ENCODE measurements at places on chromosomes 3 and 15. TPM values are rescaled to one million over a fixed set of nuclear protein-coding genes. Genes with fewer than 3 reads are reported as not detected.

C3orf62 gene
- total RNA-seq = 7.1 TPM

EMC7 gene
- total RNA-seq = 78.7 TPM

FURIN gene
- 550 TPM for total RNA-seq

TTLL3 gene
- 59.0 TPM for total RNA-seq

FSIP1 gene
- total RNA-seq = 0.58 TPM

CLDN1 gene
- not detected for total RNA-seq

SAXO2 gene
- total RNA-seq = not detected

LSAMP gene
- not detected for total RNA-seq

SPATA12 gene
- not detected for total RNA-seq

WNT7A gene
- not detected for total RNA-seq

CCR5 gene
- 80.2 TPM for total RNA-seq

MUC4 gene
- 0.08 TPM for total RNA-seq

CDC25A gene
- 19.6 TPM for total RNA-seq

GRCh38 chr3:28758115-28758514 is 409.5 kb upstream of the AZI2 start:
- DNase-seq = no peak

- H3K4me3 ChIP-seq = no peak overlapping the region
- H3K27ac ChIP-seq = no peak overlapping the region
- H3K36me3 ChIP-seq = peaks cover 91% of the 10 kb centered on the region
- H3K4me1 ChIP-seq = peaks cover 3% of the 10 kb centered on the region
These were observed 44.9 kb downstream of the CHD2 start for GRCh38 chr15:92944946-92945521.

DNA sequence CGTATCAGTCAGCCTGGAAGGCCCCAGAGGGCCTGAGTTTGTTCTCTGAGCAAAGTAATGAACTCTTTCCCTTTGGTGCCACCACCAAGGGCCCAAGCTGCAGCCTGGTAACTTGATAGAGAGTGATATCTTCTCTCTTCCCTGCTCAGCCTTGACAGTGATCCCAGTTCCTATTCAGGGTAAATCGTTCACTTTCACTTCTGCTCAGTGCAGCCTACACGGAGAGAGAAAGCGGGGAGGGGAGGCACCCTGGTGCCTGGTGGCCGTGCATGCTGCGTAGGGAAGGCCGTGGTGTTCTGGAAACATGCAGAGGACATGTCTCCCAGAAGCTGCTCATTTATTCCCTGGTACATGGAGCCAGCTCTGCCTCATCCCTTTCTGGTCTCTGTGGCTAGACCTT is 54.9 kb downstream of the KIF9 start:
- no peaks in the 10 kb centered on the region for H3K27me3 ChIP-seq
- no peaks in the 10 kb centered on the region for H3K36me3 ChIP-seq
- H3K4me1 ChIP-seq = peaks cover 7% of the 10 kb centered on the region
- DNase-seq = no peak
- H3K4me3 ChIP-seq = no peak overlapping the region

GRCh38 chr15:28098766-28099554 is at the start of gene OCA2:
Gene OCA2, minus strand, starts transcription at chr15:28099315. Its CDS starts 17,441 bp downstream, at chr15:28081874.
- DNase-seq = peak; percentile 45
- H3K27ac ChIP-seq = no peak within 1 kb of the TSS
- H3K4me1 ChIP-seq = peaks cover 39% of the 10 kb centered on the region
- H3K4me3 ChIP-seq = no peak within 1 kb of the TSS

- no peak overlapping the region for H3K27ac ChIP-seq
- no peaks in the 10 kb centered on the region for H3K27me3 ChIP-seq
- H3K4me3 ChIP-seq = no peak overlapping the region
- peaks cover 20% of the 10 kb centered on the region for H3K4me1 ChIP-seq
- no peak for DNase-seq
- H3K36me3 ChIP-seq = peaks cover 7% of the 10 kb centered on the region
These were observed 20.8 kb downstream of the ATP13A3 start for GRCh38 chr3:194465920-194466570.

DNA sequence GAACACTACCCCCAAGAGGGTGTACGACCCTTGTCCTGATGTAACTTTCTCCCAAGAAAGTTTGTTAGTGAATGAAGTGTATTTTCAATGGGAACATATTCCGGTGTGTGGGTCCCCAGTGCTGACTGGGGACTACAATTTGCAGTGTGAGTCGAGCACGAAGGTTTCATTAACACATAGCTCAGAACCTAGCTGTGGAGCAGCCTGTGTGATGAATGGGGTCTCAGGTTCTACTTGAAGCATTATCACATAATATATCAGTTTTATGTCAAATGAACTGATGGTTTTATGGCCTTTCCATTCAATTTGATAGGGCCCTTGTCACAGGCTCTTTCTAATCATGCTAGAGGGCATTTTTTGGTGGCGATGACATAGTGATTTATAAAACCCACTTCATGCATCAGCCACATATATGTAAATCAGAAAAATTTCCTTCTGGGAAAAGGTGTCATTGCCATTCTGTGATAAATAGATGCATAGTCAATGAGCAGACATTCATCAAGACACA is 44.1 kb downstream of the RETNLB start:
- H3K4me3 ChIP-seq = no peak overlapping the region
- peaks cover 6% of the 10 kb centered on the region for H3K27me3 ChIP-seq
- DNase-seq = no peak
- no peaks in the 10 kb centered on the region for H3K36me3 ChIP-seq
- H3K27ac ChIP-seq = no peak overlapping the region

- DNase-seq = no peak
- H3K4me1 ChIP-seq = peaks cover 37% of the 10 kb centered on the region
- H3K27me3 ChIP-seq = no peaks in the 10 kb centered on the region
- H3K4me3 ChIP-seq = no peak overlapping the region
These were observed 112.7 kb downstream of the CHSY1 start for GRCh38 chr15:101138913-101139880.

GRCh38 chr3:48090166-48090939 is 74.1 kb upstream of the MAP4 start:
- peaks cover 4% of the 10 kb centered on the region for H3K36me3 ChIP-seq
- H3K27ac ChIP-seq = no peak overlapping the region
- peak overlapping the region; percentile 96 for H3K4me3 ChIP-seq
- DNase-seq = no peak

DNA sequence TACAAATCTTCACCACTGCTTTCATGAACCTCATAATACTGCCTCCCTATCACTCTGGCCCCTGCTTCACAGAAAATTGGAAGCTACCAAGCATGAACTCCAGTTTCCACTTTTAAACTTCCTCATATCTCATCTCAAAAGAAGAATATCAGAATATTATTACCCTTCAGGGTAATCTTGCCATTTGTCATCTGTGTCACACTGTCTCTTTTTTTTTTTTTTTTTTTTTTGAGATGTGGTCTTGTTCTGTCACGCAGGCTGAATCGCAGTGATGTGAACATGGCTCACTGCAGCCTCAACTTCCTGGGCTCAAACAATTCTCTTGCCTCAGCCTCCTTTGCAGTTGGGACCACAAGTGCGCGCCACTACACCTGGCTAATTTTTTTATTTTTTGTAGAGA is 80.4 kb upstream of the TCF12 start:
- no peak for DNase-seq
- H3K4me1 ChIP-seq = peaks cover 7% of the 10 kb centered on the region
- peaks cover 1% of the 10 kb centered on the region for H3K27me3 ChIP-seq
- H3K4me3 ChIP-seq = no peak overlapping the region

- no peaks in the 10 kb centered on the region for H3K36me3 ChIP-seq
- no peak overlapping the region for H3K27ac ChIP-seq
- H3K4me1 ChIP-seq = no peaks in the 10 kb centered on the region
- H3K27me3 ChIP-seq = peaks cover 22% of the 10 kb centered on the region
These were observed 99.8 kb upstream of the ROPN1 start for GRCh38 chr3:124091716-124092115.

DNA sequence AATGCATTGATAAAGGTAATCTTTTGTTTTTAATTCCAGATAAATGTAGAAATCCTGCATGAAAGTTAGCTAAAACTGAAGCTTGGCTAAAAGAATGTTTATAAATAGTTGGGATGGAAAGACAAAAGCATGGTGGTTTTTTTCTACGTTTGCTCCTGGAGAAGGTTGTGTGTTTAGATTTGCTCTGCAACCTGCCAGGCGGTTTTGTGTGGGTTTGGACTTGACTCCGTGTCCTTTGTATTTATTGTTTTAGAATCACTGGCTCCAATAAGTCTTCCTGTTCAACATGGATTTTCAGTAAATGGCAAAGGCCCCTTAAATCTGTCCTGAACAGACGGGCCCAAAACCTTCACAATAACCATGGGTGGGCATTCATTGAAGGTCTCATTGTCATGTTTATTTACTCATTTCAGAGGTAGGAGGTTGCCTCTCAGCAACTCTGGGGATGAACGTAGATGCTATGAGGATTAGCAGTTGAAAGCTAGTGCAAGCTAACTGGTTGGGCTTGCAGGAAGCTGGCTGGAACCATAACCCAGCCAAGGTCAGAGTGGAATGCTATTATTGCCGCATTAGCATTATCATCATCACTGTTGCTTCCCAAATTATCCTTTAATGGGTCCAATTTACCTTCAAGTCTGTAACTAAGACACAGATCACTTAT is 60.6 kb upstream of the ADAMTS9 start:
- no peak for DNase-seq
- H3K27me3 ChIP-seq = no peaks in the 10 kb centered on the region
- no peaks in the 10 kb centered on the region for H3K36me3 ChIP-seq
- no peak overlapping the region for H3K27ac ChIP-seq
- no peak overlapping the region for H3K4me3 ChIP-seq

DNA sequence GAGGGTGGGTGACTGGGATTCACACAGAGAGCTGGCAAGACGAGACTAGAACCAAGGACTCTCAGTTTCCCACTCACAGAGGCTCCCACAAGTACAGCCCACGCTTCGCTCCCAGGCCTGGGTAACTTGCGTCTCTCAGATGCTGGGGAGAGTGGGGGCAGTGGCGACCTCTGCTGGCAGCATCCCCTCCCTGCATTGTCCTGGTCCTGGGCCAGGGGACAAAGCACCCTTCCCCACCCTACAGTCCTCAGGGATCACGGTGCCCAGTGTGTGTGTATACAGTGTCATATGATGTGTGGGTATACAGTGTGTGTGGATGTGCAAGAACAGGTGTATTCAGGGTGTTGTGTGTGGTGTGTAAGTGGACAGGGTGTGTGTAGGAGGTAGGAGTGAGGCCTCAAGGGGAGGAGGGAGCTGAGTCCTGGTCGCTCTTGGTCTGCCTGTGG is 12.8 kb downstream of the VILL start:
- peaks cover 27% of the 10 kb centered on the region for H3K4me1 ChIP-seq
- H3K36me3 ChIP-seq = peaks cover 37% of the 10 kb centered on the region
- H3K27me3 ChIP-seq = no peaks in the 10 kb centered on the region
- DNase-seq = peak; percentile 65

- H3K27ac ChIP-seq = peak within 1 kb of the TSS; percentile 4
- H3K27me3 ChIP-seq = no peaks in the 10 kb centered on the region
- H3K36me3 ChIP-seq = peaks cover 52% of the 10 kb centered on the region
- peak; percentile 34 for DNase-seq
- peaks cover 15% of the 10 kb centered on the region for H3K4me1 ChIP-seq
These were observed at the start of gene ZNF35 for GRCh38 chr3:44648564-44649229. Gene ZNF35, plus strand, starts transcription at chr3:44648732. Its CDS starts 2,336 bp downstream, at chr3:44651068.

DNA sequence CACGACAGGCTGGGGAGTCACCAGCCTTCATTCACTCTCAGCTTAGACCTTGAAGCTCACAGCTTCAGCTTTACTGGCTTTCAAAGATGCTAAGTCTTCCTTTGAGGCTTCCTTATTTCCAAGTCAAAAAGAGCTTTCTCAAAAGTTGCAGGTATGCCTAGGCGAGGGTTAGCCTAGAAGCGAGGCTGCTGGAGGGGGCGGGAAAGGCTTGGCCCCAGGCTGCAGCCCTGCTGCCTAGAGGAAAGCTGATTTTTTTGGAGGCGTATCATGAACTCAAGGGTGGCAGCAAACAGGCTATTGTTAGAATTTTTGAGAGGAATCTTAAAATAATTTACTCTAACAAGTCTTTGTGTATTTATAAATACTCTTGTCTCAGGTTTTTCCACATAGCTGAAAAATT is 37.1 kb downstream of the MYO5C start:
- peaks cover 80% of the 10 kb centered on the region for H3K4me1 ChIP-seq
- H3K4me3 ChIP-seq = no peak overlapping the region
- no peak for DNase-seq
- peaks cover 15% of the 10 kb centered on the region for H3K36me3 ChIP-seq
- H3K27ac ChIP-seq = no peak overlapping the region

DNA sequence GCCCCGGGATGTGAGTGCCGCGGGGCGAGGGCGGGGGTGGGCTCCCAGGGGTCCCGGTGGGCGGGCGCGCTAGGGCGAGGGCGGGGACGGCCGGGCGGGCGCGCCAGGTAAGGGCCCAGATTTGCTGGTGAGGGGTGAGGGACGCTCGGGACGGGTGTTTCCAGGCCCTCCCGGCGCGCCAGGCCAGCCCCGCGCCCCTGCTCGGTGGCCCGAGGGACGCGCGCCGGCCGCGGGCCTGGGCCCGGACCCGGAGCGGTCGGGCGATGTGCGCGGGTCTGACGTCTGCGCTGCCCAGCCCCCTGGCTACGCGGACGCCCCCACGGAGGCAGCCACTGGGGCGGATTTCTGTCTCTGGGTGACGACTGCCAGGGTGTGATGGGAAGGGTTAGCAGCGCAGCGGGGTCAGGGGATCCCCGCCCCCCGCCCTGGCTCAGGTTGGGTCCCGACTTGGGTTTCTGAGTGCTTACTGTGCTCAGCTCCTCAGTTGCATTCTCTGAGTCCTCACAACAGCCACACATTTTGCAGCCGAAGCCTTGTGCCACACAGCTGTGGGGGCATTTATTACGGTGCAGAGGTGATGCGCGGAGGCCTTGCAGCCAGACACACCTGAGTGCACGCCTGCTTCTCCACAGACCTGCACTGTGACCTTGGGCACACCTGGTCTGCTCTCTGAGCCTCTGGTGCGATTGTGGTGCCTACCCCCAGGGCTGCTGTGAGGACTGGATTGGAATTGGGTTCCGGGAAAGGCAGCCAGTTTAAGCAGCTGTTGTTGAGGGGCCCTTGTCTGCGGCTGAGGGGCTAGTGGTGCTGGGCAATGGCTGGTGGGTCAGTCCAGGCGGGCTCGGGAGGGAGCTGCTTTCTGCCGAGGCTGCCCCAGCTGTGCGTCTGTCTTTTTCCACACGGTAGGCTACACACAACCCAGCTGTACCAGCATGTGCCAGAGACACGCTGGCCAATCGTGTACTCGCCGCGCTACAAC is 523 bp downstream of the HDAC11 start:
- no peaks in the 10 kb centered on the region for H3K36me3 ChIP-seq
- peak; percentile 39 for DNase-seq
- peaks cover 16% of the 10 kb centered on the region for H3K4me1 ChIP-seq
- H3K27ac ChIP-seq = no peak overlapping the region
- H3K27me3 ChIP-seq = peaks cover 5% of the 10 kb centered on the region

GRCh38 chr15:65259367-65259797 is 27.3 kb downstream of the PARP16 start:
- H3K27me3 ChIP-seq = no peaks in the 10 kb centered on the region
- H3K4me3 ChIP-seq = no peak overlapping the region

DNA sequence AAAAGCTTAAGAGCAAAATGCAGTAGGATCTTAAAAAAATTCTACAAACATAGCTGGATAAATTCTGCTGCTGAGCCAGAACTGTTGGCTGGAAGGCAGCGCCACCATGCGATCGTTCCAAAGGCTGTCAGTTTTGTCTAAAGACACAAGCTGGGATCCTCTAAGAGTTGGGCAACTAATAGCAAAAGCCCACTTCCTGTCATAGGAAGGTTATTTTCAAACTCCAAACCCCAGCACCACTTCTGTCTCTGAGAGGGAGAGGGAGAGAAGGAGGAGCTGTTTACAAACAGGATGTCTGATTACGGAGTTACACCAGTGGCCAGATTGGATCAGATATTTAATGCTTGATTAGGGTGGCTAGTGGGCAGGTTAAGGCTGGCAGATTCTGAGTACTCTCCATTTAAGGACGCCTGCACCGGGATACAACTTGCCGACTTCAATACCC is 44.0 kb downstream of the EIF4E3 start:
- peak; percentile 38 for DNase-seq
- H3K36me3 ChIP-seq = peaks cover 40% of the 10 kb centered on the region
- H3K4me1 ChIP-seq = peaks cover 26% of the 10 kb centered on the region
- H3K4me3 ChIP-seq = no peak overlapping the region

All from activated CD4-positive, alpha-beta memory T cell treated with anti-CD3 and anti-CD28 coated beads, Interleukin-2, amount 10 ng/mL, durations not matched to agents 7 days and 5 days (primary cell).